HCT116 (cell line): ENCODE measurements at places on chromosomes 13 and 19. TPM values are rescaled to one million over a fixed set of nuclear protein-coding genes. Genes with fewer than 3 reads are reported as not detected.

Gene LAIR1
- 0.89 TPM for total RNA-seq

- peaks cover 68% of the 10 kb centered on the region for H3K4me1 ChIP-seq
- H3K4me3 ChIP-seq: peak within 1 kb of the TSS; percentile 56
- no peaks in the 10 kb centered on the region for H3K27me3 ChIP-seq
- DNase-seq: no peak
Observed at GRCh38 chr19:49064768-49065611, at the start of gene NTF4. Gene NTF4, minus strand, starts transcription at chr19:49064818. Its CDS starts 2,821 bp downstream, at chr19:49061997.

DNA sequence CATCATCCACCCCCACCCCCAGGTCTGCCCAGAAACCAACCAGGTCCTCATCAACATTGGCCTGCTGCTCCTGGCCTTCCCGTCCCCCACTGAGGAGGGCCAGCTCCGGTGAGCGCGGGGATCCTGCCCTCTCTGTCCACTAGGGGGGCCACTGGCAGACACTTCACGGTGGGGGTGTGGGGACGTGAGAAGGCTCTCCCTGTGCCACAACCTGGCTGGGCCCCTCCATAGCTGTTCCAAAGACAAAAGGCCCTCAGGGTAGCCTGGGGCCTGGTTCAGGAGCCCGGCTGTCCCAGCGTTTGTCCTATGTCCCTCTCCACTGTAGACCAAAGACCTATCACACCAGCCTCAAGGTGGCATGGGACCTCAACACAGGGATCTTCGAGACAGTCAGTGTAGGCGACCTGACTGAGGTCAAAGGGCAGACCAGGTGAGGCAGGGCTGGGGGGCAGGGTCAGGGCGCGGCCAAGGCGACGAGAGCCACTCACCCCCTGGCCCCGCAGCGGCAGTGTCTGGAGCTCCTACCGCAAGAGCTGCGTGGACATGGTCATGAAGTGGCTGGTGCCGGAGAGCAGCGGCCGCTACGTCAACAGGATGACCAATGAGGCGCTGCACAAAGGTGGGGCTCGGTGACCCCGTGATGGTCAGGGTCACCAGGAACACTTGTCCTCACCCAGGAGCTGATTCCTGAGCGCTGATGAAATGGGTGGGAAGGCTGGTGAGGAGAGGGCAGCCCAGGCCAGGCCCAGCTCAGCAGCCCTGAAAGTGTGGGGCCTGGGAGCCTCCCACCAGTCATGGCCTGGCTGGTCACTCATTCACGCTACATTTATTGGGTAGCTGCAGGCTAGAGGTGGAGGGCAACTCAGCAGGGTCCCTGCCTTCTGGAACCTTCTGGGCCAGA is 7.9 kb downstream of the DCAF15 start:
- H3K36me3 ChIP-seq: peaks cover 8% of the 10 kb centered on the region
- no peak overlapping the region; the same call in 1 of the 2 replicates for H3K27ac ChIP-seq
- H3K27me3 ChIP-seq: no peaks in the 10 kb centered on the region
- H3K4me1 ChIP-seq: no peaks in the 10 kb centered on the region
- DNase-seq: no peak

- DNase-seq: no peak
- no peaks in the 10 kb centered on the region; the same call in 1 of the 2 replicates for H3K4me1 ChIP-seq
- H3K36me3 ChIP-seq: no peaks in the 10 kb centered on the region
- H3K4me3 ChIP-seq: no peak overlapping the region
- H3K27me3 ChIP-seq: no peaks in the 10 kb centered on the region
Observed at GRCh38 chr13:109135018-109135417, 505.6 kb downstream of the MYO16 start.

Gene XRCC1
- total RNA-seq: 37.4 TPM

Gene KLK5
- total RNA-seq: 1.2 TPM

GRCh38 chr13:41701676-41702075 is 244.3 kb downstream of the RGCC start:
- DNase-seq: no peak
- peaks cover 16% of the 10 kb centered on the region for H3K4me1 ChIP-seq
- H3K36me3 ChIP-seq: no peaks in the 10 kb centered on the region
- H3K27ac ChIP-seq: no peak overlapping the region
- no peaks in the 10 kb centered on the region for H3K27me3 ChIP-seq
- no peak overlapping the region for H3K4me3 ChIP-seq

DNA sequence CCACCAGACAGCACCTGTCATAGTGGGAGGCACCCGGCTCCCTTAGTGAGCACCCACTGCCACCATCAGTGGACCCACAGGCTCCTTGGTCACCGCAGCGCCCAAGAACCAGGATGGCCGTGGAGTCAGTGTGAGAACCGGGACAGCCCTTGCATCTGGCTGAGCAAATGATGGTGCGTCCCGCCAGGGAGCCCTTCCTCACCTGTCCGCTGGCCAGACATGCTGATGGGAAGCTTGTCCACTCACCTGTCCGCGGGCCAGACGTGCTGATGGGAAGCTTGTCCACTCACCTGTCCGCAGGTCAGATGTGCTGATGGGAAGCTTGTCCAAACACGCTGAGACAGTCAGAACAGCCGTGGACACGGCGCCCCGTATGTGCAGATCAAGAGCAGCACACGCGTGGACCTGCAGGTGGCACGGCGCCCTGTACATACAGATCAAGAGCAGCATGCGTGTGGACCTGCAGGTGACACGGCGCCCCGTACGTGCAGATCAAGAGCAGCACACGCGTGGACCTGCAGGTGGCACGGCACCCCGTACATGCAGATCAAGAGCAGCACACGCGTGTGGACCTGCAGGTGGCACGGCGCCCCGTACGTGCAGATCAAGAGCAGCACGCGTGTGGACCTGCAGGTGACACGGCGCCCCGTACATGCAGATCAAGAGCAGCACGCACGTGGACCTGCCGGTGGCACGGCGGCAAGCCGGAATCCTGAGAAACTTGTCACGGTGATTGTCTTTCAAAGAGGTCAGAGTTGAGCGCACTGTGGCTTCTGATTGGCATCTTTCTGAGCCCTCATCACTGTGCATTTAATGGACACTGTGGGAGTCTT is 40.7 kb upstream of the DCUN1D2 start:
- peaks cover 16% of the 10 kb centered on the region for H3K36me3 ChIP-seq
- DNase-seq: no peak
- H3K27me3 ChIP-seq: no peaks in the 10 kb centered on the region
- H3K4me3 ChIP-seq: no peak overlapping the region
- H3K4me1 ChIP-seq: peaks cover 9% of the 10 kb centered on the region
- H3K27ac ChIP-seq: no peak overlapping the region

DNA sequence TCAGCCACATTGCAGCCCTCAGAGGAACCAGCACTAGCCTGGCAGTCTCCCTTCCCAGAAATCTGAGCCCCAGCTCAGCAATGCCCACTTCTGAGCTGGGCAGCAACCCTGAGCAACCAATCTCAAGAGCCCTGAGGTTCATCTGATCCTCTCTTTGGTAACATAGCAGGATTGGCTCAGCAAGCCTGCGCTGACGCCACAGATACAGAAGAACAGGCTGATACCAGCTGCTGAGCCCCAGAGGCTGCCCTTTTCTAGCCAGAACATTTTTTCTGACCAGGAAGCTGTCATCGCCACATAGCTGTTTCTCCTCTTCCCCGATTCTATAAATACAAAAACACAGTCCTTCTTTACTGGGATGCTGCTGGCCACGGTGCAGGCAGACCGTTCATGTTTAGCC is 59.8 kb downstream of the TRPM4 start:
- H3K27me3 ChIP-seq: no peaks in the 10 kb centered on the region
- no peaks in the 10 kb centered on the region for H3K4me1 ChIP-seq
- DNase-seq: no peak
- H3K27ac ChIP-seq: no peak overlapping the region
- no peaks in the 10 kb centered on the region for H3K36me3 ChIP-seq

GRCh38 chr19:23394511-23394910 is 760 bp downstream of the ZNF91 start:
- DNase-seq: no peak
- no peaks in the 10 kb centered on the region for H3K36me3 ChIP-seq
- peak overlapping the region; percentile 88 for H3K4me3 ChIP-seq
- H3K27ac ChIP-seq: peak overlapping the region; percentile 86; the same call in 1 of the 2 replicates
- H3K4me1 ChIP-seq: no peaks in the 10 kb centered on the region
- H3K27me3 ChIP-seq: no peaks in the 10 kb centered on the region

Gene ADPRHL1
- total RNA-seq: 12.6 TPM

DNA sequence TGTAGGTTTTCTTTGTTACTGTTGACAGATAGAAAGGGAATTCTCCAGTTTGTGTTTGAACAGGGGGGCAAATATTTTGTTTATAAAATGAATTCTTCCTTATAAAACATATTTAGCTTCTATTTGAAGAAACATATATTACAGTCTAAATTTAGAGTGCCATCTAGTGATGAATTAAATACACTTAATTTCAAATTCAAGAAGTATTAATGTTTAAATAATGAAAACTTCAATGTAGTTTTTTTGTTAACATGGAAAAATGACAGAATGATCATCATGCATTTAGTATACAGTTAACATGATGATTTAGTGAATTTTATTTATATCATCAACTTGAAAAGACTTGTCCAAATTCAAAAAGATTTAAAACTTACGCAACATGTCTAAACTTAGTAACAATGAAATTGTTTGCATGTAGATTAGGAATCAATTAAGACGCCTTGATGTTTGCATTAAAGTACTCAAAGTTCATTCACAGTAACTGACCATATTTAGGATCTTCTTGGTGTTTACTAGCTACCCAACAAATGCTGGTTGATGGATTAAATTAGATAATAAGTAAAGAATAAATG is 765.9 kb upstream of the SLITRK1 start:
- H3K27me3 ChIP-seq: no peaks in the 10 kb centered on the region
- DNase-seq: no peak
- no peaks in the 10 kb centered on the region for H3K36me3 ChIP-seq
- H3K27ac ChIP-seq: no peak overlapping the region
- H3K4me3 ChIP-seq: no peak overlapping the region

- no peaks in the 10 kb centered on the region for H3K27me3 ChIP-seq
- H3K4me1 ChIP-seq: peaks cover 30% of the 10 kb centered on the region
- H3K4me3 ChIP-seq: peak overlapping the region; percentile 96
- peaks cover 22% of the 10 kb centered on the region; the same call in 1 of the 2 replicates for H3K36me3 ChIP-seq
- H3K27ac ChIP-seq: peak overlapping the region; percentile 76
Observed at GRCh38 chr19:3969435-3970312, 1.2 kb downstream of the DAPK3 start.

- no peak for DNase-seq
- H3K36me3 ChIP-seq: no peaks in the 10 kb centered on the region
- H3K4me1 ChIP-seq: no peaks in the 10 kb centered on the region
- no peaks in the 10 kb centered on the region for H3K27me3 ChIP-seq
- no peak overlapping the region for H3K27ac ChIP-seq
- H3K4me3 ChIP-seq: no peak overlapping the region
Observed at GRCh38 chr13:57932061-57932460, 300.5 kb downstream of the PCDH17 start.
